Endothelial cell of umbilical vein (primary cell): ENCODE measurements at places on chromosomes 2 and 18.

DNA sequence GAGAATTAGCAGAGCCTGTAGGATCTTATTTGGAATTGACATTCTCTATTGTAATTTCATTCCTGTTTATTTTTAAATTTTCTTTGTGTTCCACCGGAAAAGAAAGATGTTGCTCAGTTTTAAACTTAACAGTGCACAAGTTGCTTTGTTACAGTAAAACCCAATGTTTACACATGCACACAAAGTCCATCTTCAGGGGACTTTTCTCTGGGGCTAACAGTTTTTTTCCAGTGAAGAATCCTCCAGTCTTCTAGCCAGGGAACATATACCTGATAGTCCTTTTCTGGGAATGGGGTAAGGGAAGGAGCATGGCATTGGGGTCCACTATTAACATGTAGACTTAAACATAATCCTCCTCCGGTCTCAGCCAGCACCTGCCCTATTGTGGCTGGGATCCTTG, 25.2 kb upstream of the MRPL33 start:
- no peaks in the 10 kb centered on the region for H3K36me3 ChIP-seq
- no peak for DNase-seq
- no peak overlapping the region for H3K27ac ChIP-seq
- no peak overlapping the region for H3K4me3 ChIP-seq

DNA sequence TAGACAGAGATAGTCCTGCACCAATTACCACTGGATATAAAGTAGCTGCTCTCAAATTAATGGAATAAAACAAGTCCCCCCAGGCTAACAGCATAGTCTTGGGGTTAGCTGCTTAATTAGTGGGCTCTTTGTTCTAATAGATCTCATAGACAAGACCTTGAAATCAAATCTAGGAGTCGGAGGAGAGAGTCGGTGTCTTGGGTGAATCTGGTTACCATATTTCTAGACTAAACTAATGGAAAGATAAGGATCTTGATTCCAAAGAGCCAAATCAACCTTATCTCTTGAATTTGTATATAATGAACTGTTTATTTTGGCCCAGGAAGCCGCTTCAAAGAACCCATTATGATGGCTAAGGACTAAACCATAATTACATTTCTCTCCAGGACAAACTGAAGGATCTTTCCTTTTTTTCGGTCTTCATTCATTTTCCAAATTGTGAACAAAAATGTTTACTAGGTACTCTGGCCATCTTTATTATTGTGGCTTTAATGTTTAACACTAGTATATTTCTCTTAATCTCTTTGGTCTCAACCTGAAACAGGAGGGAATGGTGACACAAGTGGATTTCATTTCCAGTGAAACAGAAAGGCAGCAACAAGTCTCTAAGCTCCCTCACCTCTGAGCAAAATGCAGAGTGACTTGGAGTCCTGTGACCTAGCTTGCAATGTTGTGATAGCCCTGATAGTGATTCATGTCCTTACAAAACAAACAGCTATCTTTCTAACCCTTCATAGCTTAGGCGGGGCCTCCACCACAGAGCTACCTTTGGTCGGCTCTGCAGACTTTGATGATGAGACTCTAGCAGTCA, 137.9 kb upstream of the PARD3B start:
- no peaks in the 10 kb centered on the region for H3K4me1 ChIP-seq
- no peak overlapping the region for H3K4me3 ChIP-seq
- no peak for DNase-seq

DNA sequence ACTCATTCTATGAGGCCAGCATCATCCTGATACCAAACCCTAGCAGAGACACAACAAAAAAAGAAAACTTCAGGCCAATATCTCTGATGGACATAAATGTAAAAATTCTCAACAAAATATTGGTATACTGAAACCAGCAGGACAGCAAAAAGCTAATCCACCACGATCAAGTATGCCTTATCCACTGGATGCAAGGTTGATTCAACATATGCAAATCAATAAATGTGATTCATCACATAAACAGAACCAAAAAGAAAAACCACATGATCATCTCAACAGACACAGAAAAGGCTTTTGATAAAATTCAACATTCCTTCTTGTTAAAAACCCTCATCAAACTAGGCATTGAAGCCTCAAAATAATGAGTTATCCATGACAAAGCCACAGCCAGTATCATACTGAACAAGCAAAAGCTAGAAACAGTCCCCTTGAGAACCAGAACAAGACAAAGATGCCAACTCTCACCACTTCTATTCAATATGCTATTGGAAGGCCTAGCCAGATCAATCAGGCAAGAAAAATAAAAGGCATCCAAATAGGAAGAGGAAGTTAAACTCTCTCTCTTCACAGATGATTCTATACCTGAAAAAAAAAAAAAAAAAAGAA, 45.3 kb downstream of the RTTN start:
- H3K4me3 ChIP-seq, result no peak overlapping the region
- no peaks in the 10 kb centered on the region for H3K36me3 ChIP-seq
- H3K27me3 ChIP-seq, result no peaks in the 10 kb centered on the region
- no peak overlapping the region for H3K27ac ChIP-seq

- H3K4me3 ChIP-seq, result no peak overlapping the region
- H3K36me3 ChIP-seq, result no peaks in the 10 kb centered on the region
- H3K27ac ChIP-seq, result peak overlapping the region; percentile 79
- H3K27me3 ChIP-seq, result no peaks in the 10 kb centered on the region
- peaks cover 77% of the 10 kb centered on the region for H3K4me1 ChIP-seq
Observed at GRCh38 chr18:2982452-2983269, 30.3 kb downstream of the LPIN2 start.
